ENCODE measurements at places on chromosomes 6 and 20.

DNA sequence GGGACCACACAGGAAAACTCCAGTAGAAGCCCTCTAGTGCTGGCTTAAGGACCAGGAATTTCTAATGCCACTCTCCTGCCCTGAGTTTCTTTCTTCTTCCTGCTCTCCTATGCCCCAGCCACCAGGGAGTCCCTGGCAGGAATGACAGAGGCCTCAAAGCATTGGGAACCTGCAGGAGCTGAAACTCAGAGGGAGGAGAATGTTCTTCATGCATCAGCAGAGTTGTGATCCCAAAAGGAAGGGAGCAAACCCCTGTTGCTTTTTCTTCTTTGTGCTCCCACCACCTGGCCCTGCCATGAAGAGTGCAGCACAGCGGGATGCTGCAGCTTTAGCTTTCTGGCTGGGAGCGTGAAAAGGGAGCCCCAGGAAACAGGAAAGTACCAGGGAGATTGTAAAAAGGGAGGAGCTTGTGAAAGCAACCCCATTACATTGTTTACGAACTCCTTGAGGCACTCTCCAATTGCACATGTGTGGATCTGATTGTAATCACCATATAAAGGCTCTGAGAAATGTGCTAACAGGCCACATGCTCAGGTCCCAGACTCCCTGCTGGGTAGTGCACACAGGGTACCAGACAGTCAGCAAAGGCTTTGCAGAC is 34.7 kb upstream of the FKBP1A start:
- DNase-seq, result no peak

DNA sequence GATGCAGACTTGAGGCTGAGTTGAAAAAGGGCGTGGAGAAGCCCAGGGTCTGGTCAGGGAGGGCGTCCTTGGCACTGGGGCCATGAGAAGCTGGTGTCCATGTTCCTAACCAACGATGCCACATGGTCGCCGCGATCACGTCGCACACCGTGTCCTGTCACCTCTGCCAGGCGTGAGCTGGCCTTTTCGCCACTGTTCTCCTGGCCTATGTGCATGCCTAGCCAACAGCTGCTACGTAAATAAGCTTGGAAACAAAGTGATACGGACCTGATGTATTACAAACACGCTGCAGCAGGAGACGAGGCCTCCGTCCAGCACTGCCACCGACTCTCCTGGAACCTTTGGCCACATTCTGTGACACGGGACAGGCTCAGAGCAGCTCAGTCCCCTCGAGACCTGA is 22.0 kb upstream of the KIF25 start:
- DNase-seq, result no peak

DNA sequence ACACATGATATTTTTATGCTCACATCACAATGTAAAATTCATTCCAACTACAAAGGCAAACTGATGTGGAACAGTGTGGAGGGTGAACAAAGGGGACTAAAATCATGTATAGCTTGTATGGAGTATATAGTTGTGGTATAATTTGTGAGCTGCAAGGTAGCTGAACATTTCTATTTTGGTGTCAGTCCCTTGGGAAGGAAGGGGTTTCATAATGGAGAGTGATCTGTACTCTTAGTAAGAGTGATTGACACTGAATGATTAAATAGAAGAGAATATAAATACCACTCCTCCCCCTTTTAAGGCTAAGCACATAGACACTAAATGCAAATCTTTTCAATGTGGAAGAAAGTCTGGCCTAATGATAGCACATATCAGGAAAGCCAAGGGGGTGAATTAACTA is 104.6 kb downstream of the POPDC3 start:
- no peak for DNase-seq

GRCh38 chr20:32432277-32432676 is 74.1 kb downstream of the ASXL1 start:
- DNase-seq, result no peak

DNA sequence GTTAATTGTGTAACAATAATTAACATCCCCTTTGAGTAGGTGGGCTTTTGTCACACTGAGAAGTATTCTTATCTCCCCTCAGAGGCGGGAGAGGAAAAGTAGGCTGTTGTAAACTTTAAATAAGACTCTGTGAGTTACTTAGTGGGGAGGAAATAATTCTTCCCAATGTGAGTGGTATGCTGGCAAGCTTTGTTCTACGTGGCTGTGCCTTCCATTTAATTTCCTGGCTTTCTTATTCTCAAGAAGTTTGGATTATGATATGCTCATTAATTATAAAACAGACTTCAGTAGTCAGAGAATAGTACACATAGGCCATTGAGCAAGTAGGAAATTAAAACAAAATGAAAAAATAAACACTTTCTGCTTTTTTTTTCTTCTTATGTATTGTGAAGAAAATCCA is 19.1 kb downstream of the ADGRB3 start:
- DNase-seq, result no peak

DNA sequence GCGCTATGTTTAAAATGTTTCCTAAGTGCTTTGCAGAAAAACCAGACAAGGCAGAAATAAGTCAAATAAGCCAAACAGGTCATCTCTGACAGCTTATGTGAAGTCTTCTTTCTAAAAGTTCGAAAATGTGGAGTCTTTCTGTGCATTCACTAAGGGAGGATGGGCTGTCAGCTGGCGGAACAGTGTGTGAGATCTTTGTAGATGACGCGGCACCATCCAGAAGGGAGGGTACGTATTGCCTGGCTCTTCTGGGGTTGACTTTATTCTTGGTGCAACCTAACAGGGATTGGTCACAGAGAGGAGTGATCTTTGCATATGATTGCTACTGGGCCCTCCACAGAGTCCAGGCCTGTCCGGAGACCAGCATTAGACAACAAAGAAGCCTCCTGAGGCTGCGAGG is 114.5 kb upstream of the EDN1 start:
- no peak for DNase-seq

DNA sequence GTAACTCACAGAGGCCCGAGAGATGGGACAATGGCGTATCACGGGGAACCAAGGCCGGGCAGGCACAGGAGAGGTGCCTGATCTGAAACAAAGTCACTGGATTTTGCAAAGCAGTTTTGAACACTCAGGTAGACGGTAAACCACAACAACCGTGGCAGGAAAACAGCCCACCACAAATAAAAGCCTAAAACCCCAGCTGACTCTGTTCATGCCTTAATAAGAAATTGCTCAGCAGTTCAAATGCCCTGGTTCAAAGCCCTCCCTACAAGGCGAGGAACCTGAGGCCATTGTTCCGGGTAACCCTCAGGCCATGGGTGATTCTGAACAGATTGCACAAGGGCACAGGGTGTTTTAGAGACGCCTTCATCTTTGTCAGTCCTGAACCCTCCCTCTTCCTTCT is 114.2 kb downstream of the MAP3K7 start:
- DNase-seq, result no peak

Data from stimulated activated CD8-positive, alpha-beta memory T cell treated with anti-CD3 and anti-CD28 coated beads, Interleukin-2, amount 100 ng/mL, for 1 hour (primary cell).